Activated naive CD4-positive, alpha-beta T cell (primary cell): ENCODE measurements at places on chromosomes 12 and 14.

- no peak for DNase-seq
Observed at GRCh38 chr12:101919447-101919846, 42.1 kb downstream of the DRAM1 start.

DNA sequence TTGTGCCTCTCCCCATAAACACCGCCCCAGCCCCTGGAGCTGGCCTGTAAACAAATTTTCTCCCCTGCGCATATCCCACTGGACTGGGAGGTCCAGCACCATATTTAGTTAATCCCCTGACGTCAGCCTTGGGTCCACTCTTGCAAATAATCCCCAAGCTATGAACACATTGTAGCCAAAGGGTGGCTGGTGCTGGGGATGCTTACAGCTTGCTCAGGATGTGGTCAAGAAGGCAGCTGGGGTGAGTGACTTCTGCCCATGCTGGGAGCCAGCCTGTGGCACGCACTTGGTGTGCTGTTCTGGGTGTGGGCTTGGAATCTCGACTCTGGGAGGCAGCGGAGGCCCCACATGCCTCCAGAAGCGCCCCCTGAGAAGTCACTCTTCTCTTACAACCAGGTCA is 32.1 kb downstream of the CMKLR1 start:
- no peak for DNase-seq

DNA sequence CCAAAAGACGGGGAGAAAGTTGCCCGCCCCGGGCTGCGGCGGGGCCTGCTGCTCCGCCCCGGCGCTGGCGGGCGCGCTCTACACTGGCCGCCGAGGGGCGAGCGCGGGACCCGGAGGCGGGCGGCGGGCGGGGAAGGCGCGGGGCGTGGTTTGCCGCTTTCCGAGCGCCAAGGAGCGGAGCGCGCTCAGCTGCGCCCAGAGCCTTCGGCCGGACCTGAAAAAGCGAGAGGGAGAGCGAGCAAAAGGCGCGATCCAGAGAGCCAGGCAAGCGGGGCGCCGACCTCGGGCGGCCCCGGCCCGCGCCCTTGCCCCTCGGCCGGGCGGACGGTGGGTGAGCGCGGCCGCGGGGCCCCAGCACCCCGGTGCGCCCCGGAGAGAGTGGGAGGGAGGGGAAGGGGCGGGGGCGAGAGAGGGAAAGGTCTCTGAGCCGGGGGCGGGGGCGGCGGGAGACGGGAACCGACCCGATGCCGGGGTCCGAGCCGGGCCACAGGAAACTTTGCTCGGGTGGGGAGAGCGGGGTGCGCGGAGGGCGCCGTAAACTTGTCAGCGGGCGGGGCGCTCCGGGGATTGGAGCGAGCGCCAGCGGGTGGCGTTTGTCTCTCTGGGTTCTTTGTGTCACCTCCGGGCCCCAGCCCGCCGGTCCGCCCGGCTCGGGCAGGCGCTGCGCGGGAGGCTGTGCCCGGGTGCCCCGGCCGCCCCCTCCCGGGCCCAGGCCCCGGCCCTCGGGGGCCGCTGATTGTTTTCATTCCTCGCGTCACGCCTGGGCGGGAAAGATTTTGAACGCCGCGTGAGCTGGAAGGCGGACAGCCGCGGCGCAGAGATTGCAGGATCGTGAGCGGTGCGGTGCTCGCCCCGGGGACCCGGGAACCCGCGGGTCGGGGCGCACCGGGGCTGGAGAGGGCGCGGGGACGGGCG is at the start of gene SYNE2:
Gene SYNE2 (plus strand): TSS at position 188 of the 915 bp plus-strand sequence. CDS start 56,145 bp downstream, outside the sequence.
- peak; percentile 59 for DNase-seq

DNA sequence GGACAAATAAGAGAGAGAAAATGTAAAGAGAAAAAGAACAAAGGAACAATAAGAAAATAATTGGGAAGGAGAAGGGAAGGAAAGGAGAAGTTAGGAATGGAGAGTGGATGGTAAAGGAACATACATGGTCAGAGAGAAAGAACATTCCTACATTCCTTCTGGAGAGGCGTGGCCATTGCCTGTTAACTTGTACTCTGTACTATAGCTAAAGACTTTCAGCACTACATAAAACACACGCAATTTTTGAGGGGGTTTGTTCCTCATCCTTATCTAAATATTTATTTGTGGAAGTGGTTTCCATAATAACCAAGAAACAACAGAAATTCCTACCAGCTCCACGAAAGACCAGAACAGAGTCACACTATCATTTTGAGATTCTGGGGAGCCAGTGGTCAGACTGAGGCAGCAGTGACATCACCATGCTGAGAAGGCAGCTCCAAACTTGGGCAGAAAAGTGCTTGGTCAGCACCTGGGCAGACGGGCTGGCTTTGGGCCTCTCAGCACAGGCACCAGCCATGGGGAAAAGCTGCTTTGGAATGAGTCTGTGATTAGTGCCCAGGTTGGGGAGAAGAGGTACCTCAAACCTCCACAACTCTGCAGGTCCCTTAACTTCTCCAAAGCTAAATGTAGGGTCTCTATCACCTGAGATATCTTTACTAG is 125.9 kb upstream of the NTF3 start:
- no peak for DNase-seq

GRCh38 chr14:29654901-29655550 is 272.6 kb downstream of the PRKD1 start:
- DNase-seq = no peak

DNA sequence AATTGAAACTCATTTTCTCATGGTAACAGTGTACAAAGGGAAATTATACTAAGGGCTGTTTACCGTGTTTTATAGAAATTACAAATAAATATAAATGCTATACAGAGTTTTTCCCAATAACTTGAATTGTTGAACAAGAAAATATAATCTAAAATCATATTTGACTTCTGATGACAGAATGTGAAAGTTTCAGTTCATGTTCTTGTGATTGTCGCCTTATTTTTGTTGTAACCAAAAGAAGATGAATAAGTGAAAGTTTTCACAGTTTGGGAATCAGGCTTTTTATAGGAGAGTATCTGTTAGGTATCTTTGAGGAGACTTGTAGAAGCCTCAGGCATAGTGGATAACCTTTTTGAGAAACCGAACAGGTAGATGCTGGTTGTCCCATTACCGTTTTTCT is 28.1 kb downstream of the ANO6 start:
- no peak for DNase-seq

DNA sequence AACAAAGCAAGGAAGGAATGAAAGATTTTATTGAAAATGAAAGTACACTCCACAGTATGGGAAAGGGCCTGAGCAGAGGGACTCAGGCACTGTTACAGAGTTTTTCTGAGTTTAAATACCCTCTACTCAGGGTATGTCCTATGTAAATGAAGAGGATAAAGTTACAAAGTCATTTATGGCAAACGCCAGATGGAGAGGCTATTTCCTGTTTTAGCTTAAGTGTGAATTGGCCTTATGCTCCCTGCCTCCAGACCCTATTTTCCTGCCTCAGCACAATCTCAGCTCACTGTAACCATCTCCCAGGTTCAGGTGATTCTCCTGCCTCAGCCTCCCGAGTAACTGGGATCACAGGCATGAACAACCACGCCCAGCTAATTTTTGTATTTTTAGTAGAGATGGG is 6.8 kb upstream of the PHC1 start:
- DNase-seq = no peak

DNA sequence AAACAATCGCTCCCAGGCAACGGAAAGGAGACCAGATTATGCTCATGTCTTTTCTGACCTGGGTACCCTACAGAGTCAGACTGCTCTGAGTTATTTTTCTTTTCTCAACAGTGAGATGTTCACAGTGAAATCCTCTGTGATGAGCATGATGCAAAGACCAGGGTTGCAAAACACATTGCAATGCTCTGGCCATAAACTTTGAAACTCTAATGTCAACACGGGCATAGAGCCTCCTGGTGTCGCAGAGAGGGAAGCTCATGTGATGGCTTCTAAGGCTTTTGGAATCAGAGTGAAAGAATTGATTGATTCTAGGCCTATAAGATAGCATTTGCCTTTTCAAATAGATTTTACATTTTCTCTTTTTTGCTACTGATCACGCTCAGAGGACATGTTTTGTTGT is 193.4 kb downstream of the RASSF9 start:
- DNase-seq = no peak

DNA sequence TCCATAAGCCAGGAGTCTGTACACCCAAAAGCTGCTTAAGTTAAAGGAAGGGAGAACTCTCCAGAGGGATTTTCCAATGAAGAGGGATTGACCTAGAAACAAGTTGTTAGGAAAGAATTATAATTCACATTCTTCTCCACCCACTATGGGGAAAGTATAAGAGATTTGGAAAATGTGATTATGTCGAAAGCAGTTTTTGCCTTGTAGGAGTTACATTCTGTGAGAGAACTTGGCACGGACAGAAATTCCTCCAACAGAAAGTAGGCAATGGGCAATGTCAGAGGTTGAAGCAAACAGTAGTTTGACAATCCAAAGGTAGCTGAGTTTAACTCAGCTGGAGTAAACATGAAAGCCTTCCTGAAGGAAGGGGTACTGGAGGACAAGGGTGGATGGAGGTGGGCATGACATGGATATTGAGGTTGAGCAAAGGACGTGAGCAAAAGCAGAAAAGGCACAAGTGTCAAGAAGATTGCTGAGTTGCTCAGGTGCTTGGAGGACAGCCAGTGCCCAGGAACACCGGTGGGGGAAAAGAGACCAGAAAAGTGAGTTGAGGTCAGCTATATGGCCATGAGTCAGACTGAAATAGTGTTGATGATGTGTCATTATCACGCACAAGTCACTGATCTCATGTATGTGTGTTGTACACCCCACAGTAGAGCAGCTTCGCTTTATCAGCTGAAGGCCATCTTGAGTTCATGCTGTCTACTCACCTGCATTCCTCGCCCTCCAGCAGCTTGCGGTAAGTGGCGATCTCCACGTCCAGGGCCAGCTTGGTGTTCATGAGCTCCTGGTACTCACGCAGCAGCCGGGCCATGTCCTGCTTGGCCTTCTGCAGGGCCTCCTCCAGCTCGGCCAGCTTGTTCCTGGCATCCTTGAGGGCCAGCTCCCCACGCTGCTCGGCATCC is 4.0 kb downstream of the KRT5 start:
- DNase-seq = no peak

DNA sequence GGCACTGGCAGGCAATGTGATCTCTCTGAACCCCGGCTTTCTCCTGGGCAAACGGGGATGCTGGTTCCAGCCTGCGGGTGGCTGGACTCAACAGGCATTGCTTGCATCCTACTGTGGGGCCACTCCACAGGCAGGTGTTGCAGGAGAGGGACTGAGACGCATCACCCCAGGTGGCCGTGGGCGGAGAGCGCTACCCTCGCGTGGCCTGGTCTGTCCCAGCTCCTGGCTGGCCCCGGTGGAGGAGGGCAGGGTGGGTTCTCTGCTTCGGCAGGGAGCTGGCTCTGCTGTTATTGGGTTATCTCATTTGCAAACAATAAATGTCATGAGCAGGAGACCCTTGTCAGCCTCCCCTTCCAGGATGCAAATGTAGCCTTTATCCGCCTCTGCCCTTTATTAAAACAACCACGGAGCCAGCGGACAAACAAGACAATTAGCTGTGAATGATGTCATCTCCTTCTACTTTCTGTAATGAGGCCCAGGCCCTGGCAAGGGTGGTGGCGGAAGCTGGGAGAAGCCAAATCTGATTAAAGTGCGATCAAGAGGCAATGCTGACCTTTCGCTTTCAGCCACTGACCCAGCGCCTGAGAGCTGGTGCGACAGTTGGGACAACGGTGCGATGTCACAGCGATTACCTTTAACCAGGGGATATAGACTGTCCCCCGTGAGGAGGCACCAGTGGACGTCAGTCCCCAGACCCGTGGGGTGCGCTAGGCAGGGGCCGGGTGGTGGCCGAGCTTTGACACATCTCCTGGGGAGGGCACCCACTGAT is 161.8 kb downstream of the KIF26A start:
- no peak for DNase-seq

GRCh38 chr14:63781686-63782085 is 53.8 kb upstream of the SGPP1 start:
- DNase-seq = no peak

DNA sequence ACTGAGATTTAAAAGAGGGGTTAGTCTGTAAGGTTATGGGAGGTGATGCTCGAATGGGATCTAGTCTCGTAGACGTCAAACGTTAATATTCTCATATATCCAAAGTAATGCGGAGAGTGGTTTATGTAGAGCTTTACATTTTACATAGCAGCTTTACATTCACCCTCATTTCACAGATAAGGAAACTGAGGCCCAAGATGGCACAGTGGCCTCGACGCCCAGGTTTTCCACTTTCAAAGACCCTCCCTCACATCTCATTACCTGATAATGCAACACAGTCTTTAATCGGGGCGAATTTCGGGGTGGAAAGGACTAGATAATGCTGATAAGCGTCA is 450 bp upstream of the TDG start:
- DNase-seq = no peak

DNA sequence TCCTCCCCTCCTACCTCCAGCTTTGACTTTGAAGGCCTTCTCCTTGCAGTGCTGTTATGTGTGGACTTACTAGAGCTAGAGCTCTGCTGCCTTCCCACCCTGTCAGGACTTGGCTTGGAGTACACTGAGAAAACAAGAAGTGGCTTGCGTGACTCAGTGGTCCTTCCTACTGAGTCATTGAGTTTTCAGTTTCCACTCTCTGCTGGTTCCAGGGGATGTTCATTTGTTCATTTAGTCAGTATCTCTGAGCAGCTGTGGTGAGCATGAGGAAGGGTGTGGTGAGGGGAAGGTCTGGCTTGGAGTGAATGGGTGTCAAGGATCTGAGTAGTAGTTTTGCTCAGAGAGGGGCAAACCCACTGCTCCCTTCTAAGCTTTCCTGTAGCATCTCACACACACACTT is 17.2 kb upstream of the ELK3 start:
- DNase-seq = no peak

GRCh38 chr12:1053690-1054089 is 62.7 kb downstream of the ERC1 start:
- DNase-seq = no peak

DNA sequence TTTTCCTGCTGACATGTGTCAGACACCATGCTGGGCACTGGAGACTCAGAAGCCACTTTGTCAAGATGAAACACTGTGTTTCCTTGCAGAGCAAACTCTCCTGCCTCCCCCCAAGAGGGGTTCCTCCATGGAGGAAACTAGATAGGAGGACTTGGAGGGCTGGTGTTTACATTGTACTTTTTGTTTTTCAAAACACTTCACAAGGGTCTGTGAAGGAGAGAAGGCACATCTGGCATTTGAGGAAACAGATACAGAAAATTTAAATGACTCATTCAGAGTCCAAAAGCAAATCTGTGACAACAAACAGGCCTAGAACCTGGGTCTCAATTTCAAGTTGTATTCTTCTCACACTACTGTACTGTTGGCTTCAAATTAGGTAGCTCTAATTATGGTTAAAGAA is 6.7 kb upstream of the CDKL1 start:
- no peak for DNase-seq

GRCh38 chr12:49496417-49497360 is 42.1 kb upstream of the KCNH3 start:
- DNase-seq = no peak
